Colonic mucosa (tissue), 4 donors: ENCODE measurements at places on chromosomes 2 and 18.

DNA sequence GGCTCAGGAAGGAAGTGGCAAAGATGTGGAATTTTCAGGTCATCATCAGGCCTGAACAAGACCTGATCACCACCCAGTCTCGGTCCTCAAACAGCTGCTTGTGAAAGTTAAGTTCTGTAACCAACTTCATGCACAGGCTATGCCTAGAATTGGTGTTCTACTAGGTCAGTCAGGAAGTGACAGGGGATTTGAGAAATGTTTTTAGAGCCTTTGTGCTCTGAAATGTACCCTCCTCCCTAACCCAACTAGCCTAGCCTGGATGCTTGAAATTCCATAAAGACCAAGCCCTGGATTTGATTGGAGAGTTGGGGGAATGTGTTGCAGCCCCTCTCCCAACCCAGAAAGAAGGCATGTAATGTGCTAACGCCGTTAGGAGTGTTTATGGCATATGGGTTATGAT, 63.3 kb downstream of the TGOLN2 start:
- no peak for DNase-seq

DNA sequence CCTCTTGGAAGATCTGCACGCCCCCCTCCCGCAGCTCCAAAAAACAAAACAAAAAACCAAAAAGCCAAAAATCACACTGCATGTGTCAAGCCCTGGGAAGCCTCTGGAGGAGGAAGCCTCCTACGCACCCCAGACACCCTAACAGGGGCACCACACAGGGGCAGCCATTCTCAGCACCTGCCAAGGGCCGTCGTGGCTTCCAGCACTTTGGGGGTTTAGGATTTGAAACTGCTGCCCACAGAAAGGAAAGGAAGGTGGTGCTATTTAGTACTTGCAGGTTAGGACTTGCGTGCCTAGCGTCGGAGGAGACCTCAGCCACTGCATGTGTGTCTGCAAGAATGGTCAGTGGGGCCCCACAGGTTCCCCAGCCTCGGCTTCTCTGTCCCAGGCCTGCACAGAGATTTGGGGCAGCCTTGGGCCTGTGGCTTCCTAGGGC, 419 bp upstream of the GPR55 start:
- no peak for DNase-seq

GRCh38 chr2:177400337-177400923, 7.9 kb downstream of the AGPS start:
- no peak for DNase-seq

DNA sequence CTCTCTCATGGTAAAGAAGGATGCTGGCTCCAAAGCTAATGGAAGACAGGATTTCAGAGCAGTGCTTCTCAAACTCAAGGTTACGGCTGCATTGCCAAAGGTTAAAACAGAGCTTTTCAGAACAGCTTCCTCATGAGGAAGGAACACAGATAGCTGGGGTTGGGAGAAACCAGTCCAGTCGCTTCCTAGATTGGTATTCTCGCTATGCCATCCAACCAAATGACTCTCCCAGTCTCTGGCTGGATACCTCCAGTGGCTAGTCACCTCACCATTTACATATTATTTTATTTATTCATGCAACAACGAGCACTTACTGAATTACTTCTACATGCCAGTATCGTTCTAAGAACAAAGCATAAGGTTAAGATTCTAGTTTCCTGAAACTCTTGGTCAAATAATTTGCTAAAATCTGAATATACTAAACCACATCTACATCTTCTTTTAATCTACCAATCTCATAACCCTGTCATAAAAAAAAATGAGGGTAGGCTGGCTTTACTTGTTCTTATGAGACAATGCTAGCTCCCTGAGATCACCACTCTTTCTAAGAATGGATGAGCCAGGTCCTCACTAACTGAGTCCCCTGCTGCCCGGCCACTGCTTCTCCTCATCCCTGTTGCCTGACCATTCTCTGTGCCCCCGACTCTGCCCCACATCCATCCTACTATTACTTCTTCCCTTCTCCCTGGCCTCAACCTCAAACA, 20.4 kb downstream of the KDSR start:
- no peak for DNase-seq

GRCh38 chr18:3328532-3328931, 66.6 kb downstream of the MYL12B start:
- no peak for DNase-seq

DNA sequence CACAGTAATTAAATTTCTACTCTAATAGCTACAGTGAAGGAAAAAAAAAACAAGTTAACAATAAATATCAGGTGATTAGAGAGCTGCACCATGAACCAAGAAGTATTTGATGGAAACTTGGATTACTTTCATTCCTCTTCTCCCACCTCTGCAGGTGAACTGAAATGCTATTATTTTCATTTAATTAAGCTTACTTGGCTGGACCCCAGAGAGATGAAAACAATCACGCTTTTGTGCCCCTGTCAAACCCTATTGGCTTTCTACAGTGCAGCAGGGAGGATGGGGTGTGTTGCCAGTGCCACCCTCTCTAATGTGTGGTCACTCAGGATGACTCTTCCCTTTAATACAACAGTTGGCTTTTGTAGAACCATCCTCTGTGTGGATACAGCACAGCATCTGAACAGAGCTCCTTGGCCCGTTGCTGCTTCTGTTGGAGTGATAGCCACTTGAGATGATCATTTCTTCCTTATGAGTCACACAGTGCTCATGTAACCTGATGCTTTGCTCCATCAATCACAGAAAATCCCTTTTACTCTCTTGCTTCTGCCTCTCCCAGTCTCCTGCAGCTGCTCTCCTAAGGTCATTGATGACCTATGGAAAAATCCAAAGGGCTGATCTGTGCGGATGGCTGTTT, 5.5 kb upstream of the ARL4C start:
- DNase-seq: no peak

GRCh38 chr2:165238295-165238694, 919 bp upstream of the SCN2A start:
- DNase-seq: no peak

- DNase-seq: no peak
Measured at GRCh38 chr18:31931163-31931885, 11.6 kb downstream of the TRAPPC8 start.

GRCh38 chr18:39454866-39455265, 1889.3 kb upstream of the CELF4 start:
- no peak for DNase-seq

GRCh38 chr18:35029103-35029502, 12.1 kb upstream of the MAPRE2 start:
- DNase-seq: no peak

DNA sequence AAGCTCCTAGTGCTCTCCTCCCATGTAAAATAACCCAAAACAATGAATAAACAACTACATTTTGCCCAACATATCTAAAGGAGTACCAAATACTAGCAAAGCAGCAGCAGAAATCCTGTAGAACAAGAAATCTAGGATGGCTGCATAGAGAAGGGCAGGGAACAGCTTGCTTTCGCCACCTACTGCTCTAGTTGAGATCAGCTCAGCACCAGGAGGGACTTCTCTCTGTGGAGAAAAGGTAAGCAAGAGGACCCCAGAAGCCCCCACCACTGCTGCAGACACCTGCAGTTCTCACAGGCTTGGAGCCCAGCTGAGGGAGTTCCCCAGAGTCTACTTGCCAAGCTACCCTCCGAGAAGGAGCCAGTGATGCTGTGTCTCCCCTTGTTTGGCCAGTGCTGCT, 243.0 kb upstream of the CHST9 start:
- no peak for DNase-seq

DNA sequence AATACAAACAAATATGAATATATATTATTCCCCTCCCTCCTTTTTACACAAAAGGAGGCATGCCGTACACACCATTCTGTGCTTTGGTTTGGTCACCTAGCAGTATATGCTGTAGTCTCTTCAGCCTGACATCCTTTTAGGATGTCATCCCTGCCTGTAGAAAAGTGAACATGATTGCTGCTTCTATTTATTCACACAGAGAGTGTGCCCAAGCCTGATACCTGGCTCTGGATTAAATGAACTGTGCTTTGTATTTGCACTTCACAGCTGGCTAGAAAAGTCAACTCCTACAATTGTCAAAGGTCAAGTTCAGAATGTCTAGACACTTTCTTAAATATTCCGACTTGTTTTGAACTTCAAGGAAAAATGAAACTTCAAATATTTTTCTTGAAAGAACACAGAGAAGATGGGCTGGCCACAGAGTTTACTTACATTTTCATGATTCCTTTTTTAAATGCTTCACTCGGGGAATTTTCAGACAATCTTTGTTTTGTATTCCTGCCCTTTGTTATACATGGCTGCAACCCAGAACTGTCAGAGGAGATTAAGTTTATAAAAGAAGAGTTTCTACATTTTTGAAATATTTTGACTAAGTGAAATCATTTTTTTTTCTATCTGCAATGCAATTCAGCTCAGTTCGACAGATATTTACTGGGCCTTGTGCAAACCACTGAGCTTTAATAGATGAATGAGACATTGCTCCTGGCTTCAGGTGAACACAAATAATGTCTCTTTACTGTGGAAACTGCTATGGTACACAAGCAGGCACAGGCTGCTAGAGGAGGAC, 33.5 kb downstream of the DAPL1 start:
- no peak for DNase-seq

DNA sequence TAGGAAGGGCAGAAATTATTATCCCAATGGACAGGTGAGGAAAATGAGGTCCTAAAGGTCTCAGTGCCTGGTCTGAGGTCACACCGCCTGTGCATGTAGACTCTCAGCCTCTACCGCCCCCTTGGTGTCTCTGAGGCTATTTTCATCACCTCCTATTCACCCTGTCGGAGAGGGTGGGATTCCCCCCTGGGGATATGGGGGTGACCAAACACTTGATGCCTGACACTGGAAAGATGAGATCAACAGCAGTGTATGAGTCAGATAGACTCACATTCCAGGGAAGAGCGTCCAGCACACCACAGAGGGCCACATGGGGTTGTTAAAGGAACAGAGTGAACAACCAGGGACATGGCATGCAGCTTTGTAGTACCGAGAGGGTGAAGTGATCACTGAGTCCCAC, 199.7 kb downstream of the SMAD2 start:
- DNase-seq: no peak

GRCh38 chr2:29326926-29327325, 211.7 kb downstream of the CLIP4 start:
- DNase-seq: no peak

DNA sequence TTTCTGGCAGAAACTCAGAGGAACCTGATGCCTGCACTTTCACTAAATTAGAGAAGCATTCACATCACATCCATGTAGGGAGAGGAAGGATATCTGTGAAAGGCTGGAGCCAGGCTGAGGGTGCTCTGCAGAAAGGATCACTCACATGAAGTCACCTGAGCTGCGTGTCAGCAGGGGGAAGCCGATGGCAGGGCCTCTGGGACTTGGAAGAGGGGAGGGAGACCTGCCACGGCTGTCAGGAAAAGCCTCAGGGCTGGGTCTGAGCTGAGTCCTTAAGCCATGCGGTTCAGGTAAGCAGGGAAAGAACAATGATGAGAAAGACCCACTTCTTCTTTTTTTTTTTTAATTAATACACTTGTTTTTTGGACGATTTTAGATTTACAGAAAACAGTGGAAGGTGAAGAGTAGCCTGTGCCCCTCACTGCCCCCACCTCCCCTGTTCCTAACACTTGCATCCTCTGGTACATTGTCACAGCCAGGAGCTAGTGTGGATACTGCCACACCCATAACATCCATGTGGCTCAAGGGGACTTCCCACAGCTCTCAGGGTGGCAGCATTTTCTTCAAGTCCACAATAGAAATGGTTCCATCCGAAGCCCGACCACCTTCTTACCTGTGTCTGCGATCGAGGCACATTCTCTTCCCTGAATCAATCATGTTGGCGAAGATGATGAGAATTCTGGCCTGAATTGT, 156.5 kb upstream of the TPO start:
- DNase-seq: no peak

GRCh38 chr18:63505566-63506335, 29.0 kb downstream of the SERPINB5 start:
- peak; percentile 54 for DNase-seq

- DNase-seq: no peak
Measured at GRCh38 chr2:175430236-175430635, 248.7 kb upstream of the ATP5MC3 start.

DNA sequence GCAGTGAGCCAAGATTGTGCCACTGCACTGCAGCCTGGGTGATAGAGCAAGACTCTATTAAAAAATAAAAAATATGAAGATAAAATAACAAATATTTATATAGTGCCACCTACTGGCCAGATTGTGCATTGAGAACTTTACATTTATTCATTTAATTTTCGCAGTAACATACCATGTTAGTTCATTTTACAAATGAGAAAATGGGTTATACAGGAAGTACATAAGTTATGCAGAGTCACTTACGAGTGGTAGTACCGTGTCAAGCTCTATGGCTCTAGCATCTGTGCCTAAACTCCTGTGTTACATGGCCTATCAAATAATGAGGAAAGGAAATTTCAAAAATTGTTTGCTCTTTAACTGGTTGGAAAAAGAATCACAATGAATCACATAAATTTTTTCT, 27.9 kb downstream of the RIF1 start:
- DNase-seq: no peak

GRCh38 chr18:78448106-78448505, 531.5 kb upstream of the SALL3 start:
- no peak for DNase-seq

GRCh38 chr2:134268265-134268664, 14.4 kb downstream of the MGAT5 start:
- no peak for DNase-seq

GRCh38 chr2:18066894-18067293, 188.4 kb downstream of the KCNS3 start:
- no peak for DNase-seq

DNA sequence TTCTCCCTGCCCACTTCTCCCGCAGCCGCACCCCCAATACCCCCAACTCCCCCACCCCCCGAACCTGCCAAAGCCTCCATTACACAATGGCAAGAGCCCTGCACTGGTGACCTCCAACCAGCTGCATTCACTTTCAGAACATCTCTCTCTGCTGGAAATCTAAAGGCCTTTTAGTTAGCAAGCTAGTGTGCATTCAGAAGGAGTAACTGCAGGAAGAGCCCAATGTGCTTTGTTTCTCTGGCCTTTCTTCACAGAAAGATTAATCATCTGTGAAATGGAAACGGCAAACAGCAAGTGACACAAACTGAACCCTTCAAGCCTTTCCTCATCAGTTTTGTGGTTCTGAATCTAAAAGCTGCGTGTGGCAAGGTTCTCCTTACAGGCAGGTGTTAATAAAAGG, 124.2 kb downstream of the OLA1 start:
- DNase-seq: no peak

DNA sequence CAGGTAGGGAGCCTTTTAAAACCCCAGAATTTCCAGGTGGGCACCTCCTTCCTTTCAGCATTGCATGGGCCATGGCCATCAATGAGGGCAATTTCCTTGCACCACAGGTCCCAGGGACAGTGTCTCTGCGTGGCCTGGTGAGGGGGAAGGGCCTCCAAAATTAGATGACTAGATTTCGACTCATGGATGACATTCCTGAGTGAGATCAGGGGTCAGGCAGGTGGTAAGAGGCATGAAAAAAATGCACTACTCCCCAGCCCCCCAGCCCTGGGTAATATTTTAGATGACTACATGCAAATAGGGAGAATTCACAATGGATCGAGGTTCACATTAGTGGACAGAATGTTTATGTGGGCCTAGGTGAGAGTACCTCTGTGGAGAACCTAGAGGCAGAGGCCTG, 19.0 kb upstream of the IGFBP5 start:
- DNase-seq: no peak
